ENCODE measurements at places on chromosomes 13 and 19. TPM values are rescaled to one million over a fixed set of nuclear protein-coding genes. Genes with fewer than 3 reads are reported as not detected.
A peak's percentile ranks its signal among the peaks of the same experiment; 100 is the strongest.

DNA sequence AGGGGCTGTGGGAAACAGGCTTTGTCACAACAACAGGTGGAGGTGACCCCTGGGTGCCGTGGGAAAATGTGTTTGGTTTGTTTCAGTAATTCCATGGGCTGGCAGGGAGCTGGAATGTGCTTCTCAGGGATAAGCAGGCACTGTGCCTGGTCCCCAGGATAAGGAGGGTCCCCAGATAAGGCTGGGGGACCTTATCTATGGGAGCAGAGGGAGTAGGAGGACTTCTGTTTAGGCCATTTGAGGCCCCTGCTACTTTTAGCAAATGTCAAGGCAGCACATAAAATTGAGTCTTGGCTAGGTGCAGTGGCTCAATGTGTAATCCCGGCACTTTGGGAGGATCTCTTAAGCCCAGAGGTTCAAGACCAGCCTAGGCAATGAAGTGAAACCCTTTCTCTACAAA is 59.5 kb downstream of the KCNC3 start:
- H3K36me3 ChIP-seq: no peaks in the 10 kb centered on the region
- no peak overlapping the region for H3K4me3 ChIP-seq
- H3K27ac ChIP-seq: no peak overlapping the region
- no peak for DNase-seq
- no peaks in the 10 kb centered on the region for H3K27me3 ChIP-seq
- H3K4me1 ChIP-seq: no peaks in the 10 kb centered on the region

- DNase-seq: no peak
- no peaks in the 10 kb centered on the region for H3K4me1 ChIP-seq
- H3K27me3 ChIP-seq: peaks cover 28% of the 10 kb centered on the region
- H3K4me3 ChIP-seq: no peak overlapping the region
- H3K36me3 ChIP-seq: no peaks in the 10 kb centered on the region
Observed at GRCh38 chr13:24540236-24541126, 27.9 kb upstream of the PARP4 start.

- no peak overlapping the region for H3K27ac ChIP-seq
- H3K36me3 ChIP-seq: no peaks in the 10 kb centered on the region
- H3K27me3 ChIP-seq: no peaks in the 10 kb centered on the region
- no peak overlapping the region for H3K4me3 ChIP-seq
- DNase-seq: peak; percentile 71
Observed at GRCh38 chr19:35318679-35319448, 10.1 kb upstream of the CD22 start.

- no peaks in the 10 kb centered on the region for H3K36me3 ChIP-seq
- H3K27ac ChIP-seq: no peak overlapping the region
- no peaks in the 10 kb centered on the region for H3K27me3 ChIP-seq
- H3K4me3 ChIP-seq: no peak overlapping the region
- no peaks in the 10 kb centered on the region for H3K4me1 ChIP-seq
- no peak for DNase-seq
Observed at GRCh38 chr19:45753548-45753947, 15.5 kb downstream of the SIX5 start.

GRCh38 chr13:107066355-107066754 is 498.4 kb upstream of the ARGLU1 start:
- peaks cover 4% of the 10 kb centered on the region for H3K4me1 ChIP-seq
- no peaks in the 10 kb centered on the region for H3K27me3 ChIP-seq
- H3K27ac ChIP-seq: no peak overlapping the region

- no peaks in the 10 kb centered on the region for H3K27me3 ChIP-seq
- DNase-seq: no peak
- peaks cover 20% of the 10 kb centered on the region for H3K36me3 ChIP-seq
- no peaks in the 10 kb centered on the region for H3K4me1 ChIP-seq
- no peak overlapping the region for H3K4me3 ChIP-seq
Observed at GRCh38 chr19:36638862-36639510, 27.7 kb downstream of the ZNF461 start.

GRCh38 chr19:1167687-1168571 is 6.1 kb downstream of the SBNO2 start:
- DNase-seq: no peak
- no peaks in the 10 kb centered on the region for H3K27me3 ChIP-seq
- peaks cover 38% of the 10 kb centered on the region for H3K4me1 ChIP-seq
- peak overlapping the region; percentile 90 for H3K27ac ChIP-seq

GRCh38 chr19:38893341-38893771 is 6.1 kb downstream of the SIRT2 start:
- H3K4me3 ChIP-seq: no peak overlapping the region
- H3K4me1 ChIP-seq: peaks cover 2% of the 10 kb centered on the region
- peaks cover 21% of the 10 kb centered on the region for H3K36me3 ChIP-seq
- DNase-seq: no peak
- no peak overlapping the region for H3K27ac ChIP-seq
- H3K27me3 ChIP-seq: no peaks in the 10 kb centered on the region

GRCh38 chr13:74708629-74709028 is 574.4 kb upstream of the KLF12 start:
- DNase-seq: no peak
- no peaks in the 10 kb centered on the region for H3K27me3 ChIP-seq
- no peak overlapping the region for H3K27ac ChIP-seq
- no peaks in the 10 kb centered on the region for H3K36me3 ChIP-seq
- no peaks in the 10 kb centered on the region for H3K4me1 ChIP-seq

DNA sequence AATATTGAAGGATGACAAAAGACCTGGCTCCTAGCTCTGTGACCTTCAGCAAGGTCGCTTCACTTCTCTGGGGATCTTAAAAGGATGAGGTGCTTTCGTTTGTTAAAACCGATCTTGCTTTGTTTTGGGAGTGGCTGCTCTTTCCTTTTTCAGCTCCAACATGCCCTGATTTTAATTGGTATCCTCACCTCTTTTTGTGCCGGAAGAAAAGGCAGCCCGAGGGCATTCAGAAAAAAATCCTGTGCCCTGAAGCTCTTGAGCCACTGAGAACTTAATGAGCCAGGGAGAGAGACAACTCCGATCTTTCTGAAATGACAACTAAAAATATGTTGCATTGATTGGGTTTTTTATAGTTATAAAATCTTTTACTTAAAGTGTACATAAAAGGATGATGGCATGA is 19.4 kb downstream of the CLDN10 start:
- 0 out of 2 replicates have a peak, but pooled peaks cover 2% of the 10 kb centered on the region for H3K27me3 ChIP-seq
- no peak overlapping the region for H3K27ac ChIP-seq
- no peaks in the 10 kb centered on the region for H3K4me1 ChIP-seq
- H3K36me3 ChIP-seq: 0 out of 2 replicates have a peak, but pooled peaks cover 2% of the 10 kb centered on the region
- H3K4me3 ChIP-seq: no peak overlapping the region
- no peak for DNase-seq

GRCh38 chr13:31209172-31209840 is 9.5 kb downstream of the B3GLCT start:
- H3K36me3 ChIP-seq: no peaks in the 10 kb centered on the region
- peak; percentile 36 for DNase-seq
- no peak overlapping the region for H3K27ac ChIP-seq
- H3K4me3 ChIP-seq: no peak overlapping the region
- peaks cover 10% of the 10 kb centered on the region for H3K4me1 ChIP-seq
- H3K27me3 ChIP-seq: no peaks in the 10 kb centered on the region

DNA sequence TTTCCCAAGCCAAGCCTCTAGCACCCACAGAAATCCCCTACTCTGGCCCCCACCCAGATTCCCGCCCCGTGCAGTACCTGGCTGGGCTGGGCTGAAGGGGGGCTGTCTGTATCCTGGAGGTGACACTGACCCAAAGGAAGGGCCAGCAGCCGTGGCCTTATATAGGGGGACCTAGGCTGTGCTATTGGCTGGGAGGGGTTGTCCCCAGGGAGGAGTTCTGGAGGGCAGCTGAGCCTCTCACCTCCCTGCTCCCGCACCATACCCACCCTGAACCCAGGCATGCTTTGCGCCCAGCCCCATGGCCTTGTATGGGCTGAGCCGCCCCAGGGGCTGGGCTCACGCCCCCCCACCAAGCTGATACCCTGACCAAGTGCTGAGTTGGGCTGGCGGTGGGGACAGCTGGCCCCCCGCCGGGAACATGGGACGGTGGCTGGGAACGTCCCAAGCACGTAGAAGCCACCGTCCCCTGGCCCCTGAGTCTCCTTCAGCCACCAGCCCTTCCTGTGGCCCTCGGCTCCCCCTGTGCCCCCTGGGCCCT is at the start of gene CKM:
Gene CKM, minus strand, starts transcription at position 132 of the 538 bp plus-strand sequence. CDS start 3,162 bp downstream, outside the sequence.
- no peak within 1 kb of the TSS for H3K27ac ChIP-seq
- no peak for DNase-seq
- peak within 1 kb of the TSS; percentile 22 for H3K4me3 ChIP-seq

The SLC25A41 gene
- polyA plus RNA-seq: not detected

The KLK14 gene
- not detected for polyA plus RNA-seq

The WDR87 gene
- polyA plus RNA-seq: not detected

The DHDH gene
- 0.33 TPM for polyA plus RNA-seq
